ENCODE measurements at places on chromosomes 11 and 22. TPM values are rescaled to one million over a fixed set of nuclear protein-coding genes. Genes with fewer than 3 reads are reported as not detected.

DNA sequence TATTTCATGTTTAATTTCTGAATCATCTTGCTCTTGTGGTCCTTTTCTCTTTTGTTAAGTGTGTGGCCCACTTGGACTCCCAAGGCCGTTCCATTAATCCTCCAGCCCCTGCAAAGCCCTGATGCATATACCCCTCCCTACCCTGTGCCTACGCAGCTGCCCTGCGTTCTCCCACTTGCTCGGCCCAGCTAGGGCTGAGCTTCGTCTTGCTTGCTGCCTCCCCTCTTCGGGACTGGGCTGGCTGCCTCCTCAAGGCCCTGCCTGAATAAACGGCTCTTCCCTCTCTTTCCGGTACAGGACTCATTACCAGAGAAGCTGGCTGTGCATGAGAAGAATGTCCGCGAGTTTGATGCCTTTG is 28.5 kb downstream of the ARHGAP1 start:
- no peak for DNase-seq
- H3K27me3 ChIP-seq, result no peaks in the 10 kb centered on the region
- no peak overlapping the region for H3K4me3 ChIP-seq
- peaks cover 18% of the 10 kb centered on the region for H3K36me3 ChIP-seq

OR10A2 gene
- not detected for total RNA-seq

DNA sequence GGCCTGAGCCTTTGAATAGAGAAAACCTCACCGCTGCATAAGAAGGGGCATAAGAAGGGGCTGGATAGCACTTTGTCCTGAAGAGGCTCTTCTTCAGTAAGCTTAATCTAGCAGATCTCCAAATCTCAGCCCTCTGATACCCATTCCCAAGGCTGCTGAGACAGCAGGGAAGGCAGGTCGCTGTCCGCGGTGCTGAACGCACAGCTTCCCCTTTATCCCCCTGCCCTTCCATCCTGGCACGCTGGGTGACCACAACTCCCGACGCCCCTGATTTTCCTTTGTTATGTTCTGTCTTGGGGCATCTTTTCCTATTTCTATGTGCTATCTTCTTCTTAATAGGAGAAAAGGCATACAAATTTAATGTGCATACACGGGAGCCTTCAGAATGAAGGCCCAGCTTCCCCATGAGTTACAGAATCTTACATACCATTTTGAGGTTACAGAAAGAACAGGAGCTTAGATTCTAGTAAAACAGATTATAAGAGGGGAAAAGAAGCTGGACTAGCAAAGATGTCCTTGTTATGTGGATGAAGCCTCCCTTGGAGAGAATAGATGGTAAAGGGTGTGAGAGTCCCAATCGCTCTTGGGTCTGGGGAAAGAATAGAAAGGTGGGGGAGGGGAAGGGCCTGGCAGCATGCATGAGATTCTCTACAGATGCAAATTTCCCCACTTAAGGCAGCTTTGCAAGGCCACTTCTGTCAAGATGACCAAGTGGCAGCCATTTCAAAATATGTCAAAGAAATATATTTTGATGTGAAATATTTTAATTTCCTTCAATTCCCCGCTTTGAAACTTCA is 5.7 kb upstream of the SULT4A1 start:
- H3K27me3 ChIP-seq, result peaks cover 21% of the 10 kb centered on the region
- no peak overlapping the region for H3K4me3 ChIP-seq
- H3K36me3 ChIP-seq, result no peaks in the 10 kb centered on the region
- no peaks in the 10 kb centered on the region for H3K4me1 ChIP-seq
- no peak overlapping the region for H3K27ac ChIP-seq
- DNase-seq, result peak; percentile 34

GRCh38 chr22:35910003-35910769 is 118.4 kb downstream of the RBFOX2 start:
- no peak overlapping the region for H3K27ac ChIP-seq
- peaks cover 9% of the 10 kb centered on the region for H3K27me3 ChIP-seq
- DNase-seq, result no peak
- no peaks in the 10 kb centered on the region for H3K36me3 ChIP-seq

OR4D5 gene
- not detected for total RNA-seq

DNA sequence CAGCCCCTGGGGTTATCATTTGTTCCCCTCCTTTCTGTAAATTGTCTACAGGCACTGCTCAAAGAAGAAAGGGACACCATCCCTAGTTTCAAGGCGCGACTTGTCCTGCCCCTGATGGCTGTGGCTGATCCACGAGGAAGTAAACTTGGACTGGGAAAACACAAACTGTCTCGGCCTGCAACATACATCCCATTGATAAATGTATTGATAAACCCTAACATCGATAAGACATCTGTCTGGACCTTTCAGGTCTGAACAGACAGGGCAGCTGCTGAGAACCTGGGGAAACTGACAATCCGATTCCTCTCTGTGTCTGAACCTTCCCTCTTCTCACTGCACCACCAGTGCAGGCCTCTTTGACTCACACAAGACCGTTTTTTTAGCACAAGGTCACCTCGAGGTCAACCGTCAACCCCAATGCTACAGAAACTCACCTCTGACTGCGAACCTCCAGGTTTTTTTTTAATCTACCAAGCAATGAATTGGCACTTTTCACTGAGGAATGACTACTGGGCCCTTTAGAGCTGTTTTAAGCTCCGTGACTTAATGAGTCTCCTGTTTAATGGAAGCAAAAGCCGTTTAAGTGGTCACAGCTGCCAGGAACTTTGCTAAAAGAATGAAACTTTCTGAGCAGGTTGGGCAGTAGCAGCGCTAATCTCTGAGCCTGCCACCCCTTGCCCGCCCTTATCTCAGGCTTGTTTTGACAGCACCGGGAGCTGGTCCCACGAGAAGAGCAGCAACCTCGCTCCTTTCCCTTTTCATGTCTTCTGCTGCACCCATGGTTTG is 203.8 kb upstream of the TMEM45B start:
- no peak overlapping the region for H3K4me3 ChIP-seq
- H3K4me1 ChIP-seq, result no peaks in the 10 kb centered on the region
- no peak overlapping the region for H3K27ac ChIP-seq
- peaks cover 2% of the 10 kb centered on the region for H3K27me3 ChIP-seq

DNA sequence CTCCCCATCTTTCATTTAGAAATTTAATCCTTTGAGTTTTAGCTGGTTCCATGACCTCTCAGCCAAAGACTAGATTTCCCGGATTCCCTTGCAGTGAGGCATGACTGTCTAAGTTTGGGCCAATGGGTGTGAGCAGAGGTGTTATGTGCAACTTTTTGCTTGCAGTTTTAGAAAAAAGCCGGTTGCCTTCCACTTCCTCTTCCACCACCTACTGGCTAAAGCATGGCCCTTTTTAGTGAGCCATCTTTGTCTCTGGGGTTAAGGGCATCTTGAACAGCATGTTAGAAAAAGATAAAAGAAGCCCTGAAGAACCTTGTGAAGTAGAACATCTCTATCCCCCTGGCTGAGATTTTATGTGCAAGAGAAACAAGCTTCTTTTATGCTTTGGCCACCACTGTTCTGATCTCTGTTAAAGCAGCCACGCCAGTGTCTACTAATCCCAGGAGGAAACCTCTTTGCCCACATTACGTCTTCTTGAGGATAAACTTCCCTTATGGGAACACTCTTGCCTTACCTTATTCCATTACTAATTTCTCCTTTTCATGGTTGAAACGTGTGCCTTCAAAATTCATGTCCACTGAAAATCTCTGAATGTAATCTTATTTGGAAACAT is 279.9 kb downstream of the TENM4 start:
- H3K36me3 ChIP-seq, result no peaks in the 10 kb centered on the region
- H3K27me3 ChIP-seq, result no peaks in the 10 kb centered on the region
- no peaks in the 10 kb centered on the region for H3K4me1 ChIP-seq
- H3K27ac ChIP-seq, result no peak overlapping the region

FERMT3 gene
- 214 TPM for total RNA-seq

DNA sequence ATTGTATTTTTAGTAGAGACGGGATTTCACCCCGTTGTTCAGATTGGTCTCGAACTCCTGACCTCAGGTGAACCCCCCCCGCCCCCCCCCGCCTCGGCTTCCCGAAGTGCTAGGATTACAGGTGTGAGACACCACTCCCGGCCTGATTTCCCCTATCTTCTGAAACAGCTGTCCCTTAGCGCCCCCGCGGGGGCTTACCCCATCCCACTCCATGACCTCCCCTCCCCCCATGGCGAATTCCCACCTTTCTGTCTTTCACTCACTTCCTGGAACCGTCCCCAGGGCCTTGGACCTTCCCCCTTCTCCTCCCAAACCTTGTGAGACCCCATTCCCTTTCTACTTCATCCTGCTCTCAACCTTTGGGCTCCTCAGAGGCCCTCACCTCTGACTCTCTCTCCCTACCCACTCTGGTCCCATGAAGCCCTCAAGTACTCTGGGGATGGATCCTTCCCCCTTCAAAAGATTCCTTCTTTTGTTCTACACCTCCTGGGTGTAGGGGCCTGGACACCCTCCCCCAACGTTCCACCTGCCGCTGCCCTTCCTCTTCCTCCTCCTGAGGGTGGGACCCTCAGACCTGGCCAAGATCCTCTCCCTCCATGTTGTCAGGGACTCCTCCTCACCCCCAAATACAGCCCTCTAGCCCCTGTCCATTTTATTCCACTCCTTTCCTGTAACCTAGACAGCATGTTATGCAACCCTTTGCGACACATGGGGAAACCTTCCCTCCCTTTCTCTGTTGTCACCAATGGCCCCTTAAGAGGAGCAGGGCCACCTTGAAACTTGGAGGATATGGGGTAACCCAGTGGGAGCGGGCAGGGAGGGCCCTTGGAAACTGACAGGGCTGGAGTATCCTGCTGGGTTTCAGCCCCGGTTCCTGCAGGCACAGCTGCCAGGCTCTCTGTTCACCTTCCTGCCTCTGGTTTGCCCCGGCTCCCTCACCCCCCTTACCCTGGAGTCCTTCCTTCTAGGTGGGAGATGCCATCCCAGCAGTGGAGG is 1.1 kb downstream of the PRDX5 start:
- DNase-seq, result no peak
- peak overlapping the region; percentile 100 for H3K27ac ChIP-seq
- peaks cover 21% of the 10 kb centered on the region for H3K4me1 ChIP-seq
- H3K27me3 ChIP-seq, result no peaks in the 10 kb centered on the region

BATF2 gene
- total RNA-seq, result not detected

DNA sequence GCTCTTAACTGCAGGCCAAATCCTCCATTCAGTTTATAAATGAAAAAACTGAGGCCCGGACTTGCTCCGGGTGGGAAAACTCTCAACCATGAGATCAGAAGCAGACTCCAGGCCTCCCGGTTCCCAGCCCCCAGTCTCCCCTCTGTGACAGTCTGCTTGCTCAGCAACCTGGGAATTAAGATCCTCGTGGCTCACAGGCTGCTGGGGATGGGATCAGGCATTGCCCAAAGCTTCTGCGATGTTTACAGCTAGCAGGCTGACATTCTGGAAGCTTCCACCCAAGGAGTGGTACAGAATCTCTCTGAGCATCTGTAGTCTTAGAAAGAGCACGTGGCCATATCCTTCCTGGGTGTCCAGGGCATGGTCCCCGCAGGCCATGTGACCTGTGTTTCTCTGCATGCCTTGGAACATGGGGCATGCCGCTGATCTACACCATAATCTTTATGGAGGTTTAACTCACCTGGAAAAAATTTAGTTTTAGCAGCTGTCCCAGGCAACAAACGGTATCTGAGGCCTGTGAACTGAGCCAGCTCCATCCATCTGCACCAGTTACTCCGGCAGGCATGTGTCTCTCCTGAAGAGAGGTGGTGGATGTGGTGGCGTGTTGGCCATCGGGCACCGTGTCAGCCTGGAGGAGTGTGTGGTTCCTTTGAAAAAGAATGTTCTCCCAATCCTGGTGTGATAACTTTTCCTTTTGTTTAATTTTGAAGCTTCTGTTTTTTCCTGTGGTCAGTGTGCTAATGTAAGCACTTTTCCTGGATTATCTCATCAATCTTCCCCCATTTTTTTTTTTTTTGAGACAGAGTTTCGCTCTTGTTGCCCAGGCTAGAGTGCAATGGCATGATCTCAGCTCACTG is 7.9 kb downstream of the FBLN1 start:
- H3K4me3 ChIP-seq, result no peak overlapping the region
- no peak for DNase-seq
- H3K27me3 ChIP-seq, result peaks cover 12% of the 10 kb centered on the region
- no peak overlapping the region for H3K27ac ChIP-seq

ALX4 gene
- not detected for total RNA-seq

DNA sequence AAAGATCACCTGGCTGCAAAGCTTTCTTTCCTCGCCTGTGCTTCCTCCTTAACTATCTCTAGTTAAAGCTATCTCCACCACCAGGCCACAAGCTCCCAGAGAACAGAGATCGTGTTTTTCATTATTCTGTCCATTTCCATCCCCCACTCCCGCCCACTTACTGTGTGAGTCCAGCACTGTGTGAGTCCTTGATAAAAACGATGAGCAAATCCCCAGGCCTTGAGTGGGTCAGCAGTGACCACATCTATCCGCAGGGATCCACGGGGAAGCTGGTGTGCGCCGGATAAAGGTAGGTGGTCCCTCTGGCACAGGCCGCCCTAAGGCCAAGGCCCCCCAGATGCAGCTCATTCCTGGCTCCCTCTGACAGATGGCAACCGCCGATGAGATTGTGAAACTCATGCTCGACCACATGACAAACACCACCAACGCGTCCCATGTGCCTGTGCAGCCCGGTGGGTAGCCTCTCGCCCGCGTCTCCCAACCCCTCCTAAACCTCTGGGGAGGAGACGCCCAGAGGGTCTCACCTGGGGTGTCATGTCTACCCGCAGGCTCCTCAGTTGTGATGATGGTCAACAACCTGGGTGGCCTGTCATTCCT is 9.3 kb downstream of the TKFC start:
- no peak for DNase-seq
- no peaks in the 10 kb centered on the region for H3K27me3 ChIP-seq
- no peak overlapping the region for H3K4me3 ChIP-seq
- no peak overlapping the region for H3K27ac ChIP-seq
- peaks cover 12% of the 10 kb centered on the region for H3K36me3 ChIP-seq
- no peaks in the 10 kb centered on the region for H3K4me1 ChIP-seq

DNA sequence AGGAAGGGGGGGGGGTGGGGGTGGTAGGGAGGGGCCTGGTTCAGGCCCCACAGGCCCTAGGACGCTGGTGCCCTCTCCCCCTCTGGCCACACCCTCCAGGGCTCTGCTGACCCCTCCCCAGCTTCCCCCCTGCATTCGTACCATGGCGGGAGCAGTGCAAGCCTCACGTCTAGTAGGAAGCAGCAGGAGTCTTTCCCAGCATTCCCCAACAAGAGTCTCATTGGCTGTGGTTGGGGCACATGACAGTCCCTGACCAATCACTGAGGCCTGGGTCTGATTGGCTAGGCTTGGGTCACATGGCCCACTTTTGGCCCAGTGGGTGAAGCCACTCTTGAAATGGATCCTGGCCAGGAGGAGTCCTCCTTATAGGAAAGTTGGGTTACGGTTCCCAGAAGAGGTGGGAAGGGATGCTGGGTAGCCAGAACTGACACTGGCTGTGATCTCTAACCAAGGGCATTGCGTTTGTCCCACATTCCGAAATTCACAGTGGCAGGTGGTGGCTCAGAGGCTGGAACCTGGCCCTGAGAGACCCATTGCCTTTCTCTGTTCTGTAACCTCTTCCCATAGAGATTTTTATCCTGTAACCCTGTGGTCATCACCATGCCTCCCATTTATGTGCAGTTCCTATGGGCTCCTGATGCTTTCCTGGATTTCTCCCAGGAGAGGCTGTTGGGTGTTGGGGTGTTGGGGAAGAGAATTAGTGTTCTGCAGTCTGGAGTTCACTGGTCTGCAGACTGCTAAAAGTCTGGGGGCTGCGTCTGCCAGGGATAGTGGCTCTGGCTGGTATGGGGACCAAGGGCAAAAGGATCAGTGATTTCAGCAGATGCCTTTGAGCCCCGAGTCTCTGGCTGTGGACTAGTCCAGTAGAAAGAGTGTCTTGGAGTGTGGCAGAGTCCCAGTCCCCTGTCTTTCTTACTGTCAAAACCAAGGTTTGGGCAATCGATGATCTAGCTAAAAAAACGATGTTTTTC is 58.9 kb upstream of the MYEOV start:
- DNase-seq, result no peak
- peaks cover 1% of the 10 kb centered on the region for H3K36me3 ChIP-seq
- peaks cover 5% of the 10 kb centered on the region for H3K27me3 ChIP-seq
- H3K4me1 ChIP-seq, result peaks cover 21% of the 10 kb centered on the region
